ENCODE measurements at places on chromosomes 16 and 17. TPM values are rescaled to one million over a fixed set of nuclear protein-coding genes. Genes with fewer than 3 reads are reported as not detected.

The CRYBA1 gene
- total RNA-seq = not detected

The PIRT gene
- total RNA-seq = not detected

The ATP2A3 gene
- 12.0 TPM for total RNA-seq

The ZNF385C gene
- total RNA-seq = 0.13 TPM

The KRTAP4-2 gene
- not detected for total RNA-seq

The LRRC36 gene
- total RNA-seq = not detected

GRCh38 chr16:18959031-18959505, 24.7 kb upstream of the TMC7 start:
- DNase-seq = no peak

DNA sequence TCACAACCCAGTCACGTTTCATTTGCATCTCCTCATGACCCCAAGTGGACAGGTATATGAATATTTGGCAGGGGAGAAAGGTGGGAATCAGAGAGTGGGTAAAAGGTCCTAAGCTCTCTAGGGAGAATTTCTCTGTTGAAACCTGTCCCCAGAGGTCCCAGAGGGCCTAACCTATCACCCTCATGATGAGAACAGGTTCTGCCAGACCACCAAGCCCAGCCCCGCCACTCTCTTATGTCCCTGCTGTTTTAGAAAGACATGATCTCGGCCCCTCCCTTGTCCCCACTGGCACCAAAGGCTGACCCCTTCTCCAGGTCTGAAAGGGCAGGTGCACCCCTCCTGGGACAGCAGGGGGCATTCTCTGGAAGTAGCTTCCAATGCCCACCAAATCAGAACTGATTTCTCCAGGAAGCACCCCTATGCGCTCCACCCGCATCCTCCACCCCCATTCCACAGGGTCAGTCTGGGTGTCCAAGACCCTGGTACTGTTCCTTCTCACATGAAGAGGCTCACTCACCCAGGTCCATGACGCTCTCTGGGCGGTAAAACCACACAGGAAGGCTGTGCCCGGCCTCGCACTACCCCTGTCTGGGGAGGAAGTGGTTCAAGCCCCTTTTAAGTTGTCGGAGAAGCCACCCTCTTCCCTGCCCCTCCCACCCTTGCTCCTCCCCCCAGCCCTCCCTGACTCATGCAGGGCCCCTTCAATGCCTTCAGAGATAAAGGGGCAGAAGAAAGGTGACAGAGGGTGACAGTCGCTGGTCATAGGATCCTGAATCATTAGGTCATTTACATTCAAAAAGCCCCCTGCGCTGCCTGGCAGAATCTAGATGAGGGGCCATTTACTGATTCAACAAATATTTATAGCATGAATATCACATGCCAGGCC, at the start of gene CCR7:
CCR7 (minus strand) TSS at position 590 of the 886 bp plus-strand sequence; CDS start at position 527, 63 bp downstream.
- peak; percentile 20 for DNase-seq

DNA sequence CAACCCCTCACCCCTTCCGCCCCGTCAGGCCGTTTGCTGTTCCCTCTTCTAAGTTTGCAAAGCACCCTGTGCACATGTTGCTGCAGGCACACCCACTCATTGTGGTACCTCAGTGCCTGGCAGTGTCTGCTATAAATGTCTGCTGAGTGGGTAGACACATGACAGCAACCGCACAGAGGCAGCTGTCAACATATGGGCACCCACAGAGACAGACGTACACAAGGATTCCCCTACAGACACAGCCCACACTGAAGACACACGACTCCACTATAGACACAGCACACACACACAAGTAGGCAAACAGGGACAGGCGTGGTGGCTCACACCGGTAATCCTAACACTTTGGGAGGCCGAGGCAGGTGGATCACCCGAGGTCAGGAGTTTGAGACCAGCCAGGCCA, 17.8 kb upstream of the CRK start:
- no peak for DNase-seq

DNA sequence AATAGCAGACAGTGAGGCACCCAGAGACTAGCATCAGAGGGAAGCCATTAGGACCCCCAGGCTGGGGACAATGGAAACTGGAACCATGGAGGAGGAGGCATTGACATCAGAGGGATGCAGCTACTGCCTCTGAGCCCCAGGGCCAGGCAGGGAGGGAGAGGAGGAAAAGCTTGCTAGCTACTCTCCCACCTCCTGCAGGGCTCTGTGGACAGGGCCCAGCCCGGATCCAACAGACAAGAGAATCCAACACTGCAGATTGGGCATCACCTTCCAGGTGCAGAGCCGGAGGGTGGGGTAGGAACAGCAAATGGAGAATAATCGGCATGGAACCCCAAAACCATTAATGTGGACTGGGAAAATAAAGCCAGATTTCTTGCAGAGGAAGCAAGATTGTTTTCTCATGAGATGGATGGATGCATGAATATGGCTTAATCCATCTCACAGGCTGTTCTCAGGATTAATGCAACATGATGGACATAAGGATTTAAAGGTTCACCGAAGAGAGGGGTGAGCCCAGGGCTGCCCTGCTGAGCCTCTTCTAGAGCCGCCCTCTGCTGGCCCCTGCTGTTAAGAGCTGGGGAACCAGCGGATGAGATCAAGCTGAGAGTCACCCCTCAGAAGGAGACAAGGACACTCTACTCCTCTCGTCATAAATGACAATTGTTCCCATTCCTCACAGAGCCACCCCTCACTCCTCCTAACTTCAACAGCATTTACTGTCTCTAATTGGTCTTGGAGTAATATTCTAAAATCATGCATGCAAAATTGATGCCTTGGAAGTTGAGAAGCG, 48.8 kb downstream of the DNAH3 start:
- peak; percentile 34 for DNase-seq

GRCh38 chr16:11978080-11978479, 1.5 kb downstream of the SNX29 start:
- DNase-seq = no peak

DNA sequence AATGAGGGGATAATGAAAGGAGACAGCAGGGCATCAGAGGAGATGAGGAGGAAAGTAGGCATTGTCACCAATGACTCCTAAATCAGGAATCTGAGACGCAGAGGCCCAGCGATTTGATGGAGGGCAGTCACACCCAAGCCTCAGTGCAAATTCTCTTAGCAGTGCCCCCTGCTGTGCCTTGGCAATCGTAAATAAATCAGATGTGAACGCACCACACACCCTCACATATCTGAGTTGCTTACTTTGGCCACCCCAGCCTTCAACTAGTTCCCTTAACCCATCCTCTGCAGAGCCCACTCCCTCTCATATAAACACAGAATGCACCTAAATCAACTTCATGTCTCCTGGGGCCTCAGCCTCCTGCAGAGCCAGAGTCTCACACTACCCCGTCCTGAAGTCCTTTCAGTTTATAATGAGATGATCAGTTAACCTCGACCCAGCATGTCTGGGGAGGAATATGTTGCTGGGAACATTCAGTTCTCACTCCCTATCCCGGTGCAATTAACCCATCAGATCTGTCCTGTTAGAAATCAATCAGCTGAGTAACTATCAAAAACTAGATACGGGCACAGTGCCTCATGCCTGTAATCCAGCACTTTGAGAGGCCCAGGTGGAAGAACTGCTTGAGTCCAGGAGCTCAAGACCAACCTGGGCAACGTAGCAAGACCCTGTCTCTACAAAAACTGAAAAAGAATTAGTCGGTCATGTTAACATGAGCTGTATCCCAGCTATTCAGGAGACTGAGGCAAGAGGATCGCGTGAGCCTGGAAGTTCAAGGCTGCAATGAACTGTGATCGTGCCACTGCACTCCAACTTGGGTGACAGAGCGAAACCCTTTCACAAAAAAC, 78.4 kb downstream of the SLC39A11 start:
- no peak for DNase-seq

GRCh38 chr17:48488548-48489106, 42.2 kb downstream of the HOXB1 start:
- no peak for DNase-seq
